ENCODE measurements at places on chromosomes 4 and X.
A peak's percentile ranks its signal among the peaks of the same experiment; 100 is the strongest.

GRCh38 chr4:189129044-189129694, 811.5 kb upstream of the FRG1 start:
- no peak for DNase-seq

DNA sequence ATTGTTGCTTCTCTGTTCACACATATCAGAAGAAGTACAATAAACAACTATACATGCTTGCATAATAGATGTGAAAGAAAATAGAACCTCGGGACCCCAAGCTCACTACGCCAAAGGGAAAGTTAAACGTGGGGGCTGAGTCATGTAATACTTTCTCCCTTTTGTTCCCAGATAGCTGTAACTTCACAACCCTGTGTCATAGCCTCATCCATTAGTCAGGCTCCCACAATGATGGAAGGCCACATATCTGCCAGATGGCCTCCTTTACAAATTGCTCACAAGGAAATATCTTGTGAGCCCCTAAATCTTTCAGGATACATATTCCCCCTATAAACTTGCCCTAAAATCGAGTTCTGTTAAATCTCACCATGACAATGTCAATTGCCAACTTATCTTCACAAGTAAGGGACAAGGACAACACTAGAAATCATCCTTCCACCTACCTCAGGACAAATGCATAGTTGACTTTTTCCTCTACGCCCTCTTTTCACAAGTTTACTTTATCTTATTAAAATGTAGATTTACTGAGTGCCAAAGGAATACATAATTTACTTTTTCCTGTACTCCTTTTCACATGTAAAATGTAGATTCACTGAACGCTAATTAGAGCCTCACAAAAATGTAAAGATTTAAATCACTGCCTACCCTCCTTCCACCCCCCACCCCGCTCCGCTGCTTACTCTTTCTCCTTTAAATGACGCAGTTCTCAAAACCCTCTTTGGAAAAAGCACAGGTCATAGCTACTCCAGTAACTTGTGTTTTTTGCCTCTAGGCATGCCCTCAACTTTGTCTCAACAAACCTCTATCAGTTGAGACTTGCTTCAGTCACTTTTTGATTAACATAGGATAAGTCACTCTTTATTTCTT, 477.1 kb downstream of the DTHD1 start:
- DNase-seq = no peak

GRCh38 chrX:74449937-74450330, 28.6 kb downstream of the SLC16A2 start:
- DNase-seq = no peak

DNA sequence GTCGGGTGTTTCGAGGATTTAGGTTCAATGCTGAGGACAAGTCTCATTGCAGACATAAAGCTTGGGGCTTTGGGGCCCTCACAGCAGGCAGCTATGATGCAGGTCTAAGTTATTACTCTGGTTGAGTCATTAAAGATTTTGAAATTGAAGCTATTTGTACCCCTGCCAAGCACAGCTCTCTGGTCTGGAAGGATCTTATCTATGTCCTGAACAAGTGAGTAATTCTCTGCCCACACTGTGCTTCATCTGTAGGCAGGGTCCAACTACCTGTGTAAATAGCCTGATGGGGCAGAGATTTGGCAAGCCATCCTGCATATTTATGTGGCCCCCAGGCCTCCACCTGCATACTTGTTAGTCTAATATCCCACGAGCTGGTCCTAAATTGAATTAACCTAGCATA, 41.4 kb upstream of the MAGEA4 start:
- DNase-seq = no peak

- no peak for DNase-seq
Observed at GRCh38 chrX:141760761-141761160, 62.2 kb upstream of the SPANXD start.

GRCh38 chr4:41509451-41509866, 28.5 kb upstream of the LIMCH1 start:
- DNase-seq = no peak

DNA sequence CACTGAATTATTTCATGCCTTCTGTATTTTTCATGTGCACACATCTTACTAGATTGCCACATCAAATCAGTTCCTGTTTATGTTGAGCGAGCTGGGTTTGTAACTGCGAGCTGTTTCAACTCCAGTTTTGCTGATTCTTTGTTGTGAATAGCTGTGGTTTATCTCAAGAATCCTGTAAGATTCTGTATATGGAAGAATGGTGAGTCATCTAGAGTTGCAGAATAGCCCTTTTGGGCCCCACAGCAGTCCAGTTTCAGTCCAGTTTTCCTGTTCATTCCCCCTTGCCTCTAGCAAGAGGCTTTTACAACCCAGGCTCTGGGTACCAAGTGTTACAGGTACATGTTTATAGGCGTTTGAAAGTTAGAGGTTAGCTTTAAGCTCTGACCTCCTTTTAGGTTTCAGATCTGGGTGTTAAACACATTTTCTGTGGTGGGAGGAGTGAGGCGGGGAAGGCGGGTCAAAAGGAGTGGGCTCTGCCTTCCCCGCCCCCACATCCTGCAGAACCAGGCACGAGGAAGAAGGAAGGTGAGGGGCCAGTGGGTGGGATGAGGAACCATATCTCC, 32.7 kb downstream of the TBC1D14 start:
- DNase-seq = peak; percentile 17

DNA sequence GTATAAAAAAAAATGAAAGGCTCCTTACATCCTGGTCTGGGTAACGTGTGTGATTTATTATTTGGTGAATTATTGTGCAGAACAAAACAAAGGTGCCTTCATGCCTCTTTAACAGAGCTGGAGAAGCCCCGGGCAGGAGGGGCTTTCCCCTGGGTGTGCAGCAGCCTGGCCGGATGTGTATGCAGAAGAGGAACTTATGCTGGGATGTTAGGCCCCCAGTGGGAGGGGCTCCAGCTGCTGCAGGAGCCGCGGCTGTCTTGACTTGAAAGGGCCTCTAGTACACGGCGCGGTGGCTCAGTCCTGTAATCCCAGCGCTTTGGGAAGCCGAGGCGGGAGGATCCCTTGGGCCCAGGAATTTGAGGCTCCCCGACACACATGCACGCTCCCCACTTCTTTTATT, 16.0 kb downstream of the CCNQ start:
- DNase-seq = peak; percentile 75

- DNase-seq = no peak
Observed at GRCh38 chr4:169229571-169230028, 41.2 kb downstream of the SH3RF1 start.

- DNase-seq = no peak
Observed at GRCh38 chrX:2689773-2690666, 1.1 kb upstream of the CD99 start.

DNA sequence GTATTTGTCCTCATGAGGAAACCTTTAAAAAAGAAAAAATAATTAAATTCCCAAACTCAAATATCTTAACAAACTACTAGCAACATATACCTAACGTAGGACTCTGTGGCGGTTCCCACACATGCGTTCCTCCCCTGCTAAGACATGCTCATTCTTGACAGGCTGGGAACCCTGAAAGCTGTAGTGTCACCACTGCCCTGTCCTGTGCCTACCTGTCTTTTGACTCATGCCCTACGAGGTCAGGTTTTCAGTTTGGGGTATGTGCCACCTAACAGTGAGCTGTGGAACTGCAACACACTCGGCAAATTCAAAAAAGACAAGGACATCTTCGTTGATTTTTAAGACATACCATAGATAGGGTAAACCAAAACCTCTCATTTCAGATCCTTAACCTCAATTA, 17.8 kb downstream of the IDS start:
- DNase-seq = no peak

DNA sequence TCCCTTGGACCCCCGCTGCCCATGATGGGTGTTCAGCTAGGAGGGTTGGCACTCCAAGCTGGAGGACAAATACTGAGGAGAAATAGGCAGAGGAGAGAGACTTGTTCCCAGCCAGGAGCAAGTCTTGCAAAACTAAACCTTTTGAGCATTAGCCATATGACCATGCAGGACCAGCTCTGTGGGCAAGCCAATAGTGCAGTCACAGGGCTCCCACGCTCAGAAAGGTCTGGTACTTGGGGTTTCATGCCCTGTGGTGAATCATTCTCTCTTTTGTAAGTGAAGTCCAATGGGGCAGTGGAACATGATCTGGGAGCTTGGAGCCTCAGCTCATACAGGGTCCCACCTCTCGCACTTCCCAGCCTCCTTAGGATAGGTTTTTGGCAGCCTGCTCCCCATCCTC, 300.9 kb downstream of the BCOR start:
- DNase-seq = no peak

- no peak for DNase-seq
Observed at GRCh38 chrX:35726176-35726575, 72.0 kb upstream of the MAGEB16 start.

GRCh38 chr4:2702361-2702760, 53.8 kb downstream of the TNIP2 start:
- no peak for DNase-seq

DNA sequence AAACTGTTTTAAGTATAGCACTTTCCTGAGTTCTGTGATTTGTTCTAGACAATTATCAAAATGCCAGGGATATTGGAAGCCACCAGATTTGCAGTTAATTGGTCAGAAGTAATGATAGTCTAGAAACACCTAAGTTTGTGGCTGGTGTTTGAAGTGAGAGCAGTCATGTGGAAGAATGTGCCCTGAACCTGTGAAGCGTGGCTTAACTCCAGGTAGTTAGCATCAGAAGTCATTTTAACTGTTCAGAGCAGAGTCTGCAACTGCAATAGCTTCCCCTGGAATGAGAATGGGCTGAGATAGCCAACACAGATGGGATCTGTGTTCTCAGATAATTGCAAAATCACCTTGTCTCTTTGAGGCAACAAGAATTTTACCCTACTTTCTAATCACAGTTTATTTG, 255.1 kb upstream of the GK2 start:
- DNase-seq = no peak

GRCh38 chr4:106343865-106344646, 24.5 kb downstream of the GIMD1 start:
- DNase-seq = no peak

DNA sequence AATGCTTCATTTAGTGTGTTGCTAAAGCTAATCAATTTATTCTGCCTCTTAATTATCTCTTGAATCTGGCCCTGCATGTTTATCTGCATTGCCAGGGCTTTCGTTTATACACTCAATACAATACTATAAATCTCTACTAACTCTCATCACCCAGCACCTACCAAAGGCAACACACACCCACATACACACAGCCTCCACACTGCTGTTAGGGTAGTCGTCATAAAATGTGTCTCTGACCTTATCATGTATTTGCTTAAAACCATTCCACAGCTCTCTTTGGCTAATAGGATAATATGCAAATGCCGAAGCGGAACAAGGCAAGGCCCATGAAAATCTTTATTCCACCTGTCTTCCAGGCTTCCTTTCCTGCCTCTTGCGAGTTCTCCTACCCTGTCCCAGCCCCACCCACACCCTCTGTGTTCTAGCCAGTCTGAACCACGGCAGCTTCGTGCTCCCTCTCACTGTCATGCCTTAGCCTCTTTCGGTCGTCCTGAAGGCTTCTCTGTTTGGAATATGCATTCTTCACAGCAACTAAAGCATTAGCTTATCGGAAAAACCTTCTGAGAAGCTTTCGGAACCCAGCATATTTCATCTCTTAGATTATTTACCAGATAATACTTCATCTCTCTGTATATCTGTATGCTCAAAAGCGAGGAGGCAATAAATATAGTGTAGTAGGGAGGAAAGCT, 333.5 kb downstream of the TENM3 start:
- no peak for DNase-seq

GRCh38 chr4:13524504-13525243, 19.6 kb downstream of the NKX3-2 start:
- no peak for DNase-seq

DNA sequence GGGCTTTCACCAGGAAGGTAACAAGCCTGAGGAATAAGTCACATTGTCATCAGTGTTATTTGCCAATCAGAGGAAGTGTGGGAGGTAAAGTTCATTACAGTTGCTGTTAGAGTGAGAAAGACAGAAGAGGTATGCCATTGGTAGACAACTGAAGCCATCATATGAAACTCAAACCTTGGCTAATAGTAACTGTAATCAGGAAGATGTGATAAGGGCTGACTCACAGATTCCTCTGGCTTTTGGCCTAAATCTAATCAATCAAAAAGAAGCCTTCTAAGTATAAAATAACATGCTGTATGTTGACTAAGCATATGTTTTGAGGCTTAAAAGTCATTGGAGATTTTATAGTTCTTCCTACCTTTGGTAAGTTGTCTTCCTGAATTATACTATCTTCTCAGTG, 242.8 kb downstream of the PCDH7 start:
- no peak for DNase-seq

- peak; percentile 28 for DNase-seq
Observed at GRCh38 chrX:3748052-3748559, 34.7 kb upstream of the PRKX start.

DNA sequence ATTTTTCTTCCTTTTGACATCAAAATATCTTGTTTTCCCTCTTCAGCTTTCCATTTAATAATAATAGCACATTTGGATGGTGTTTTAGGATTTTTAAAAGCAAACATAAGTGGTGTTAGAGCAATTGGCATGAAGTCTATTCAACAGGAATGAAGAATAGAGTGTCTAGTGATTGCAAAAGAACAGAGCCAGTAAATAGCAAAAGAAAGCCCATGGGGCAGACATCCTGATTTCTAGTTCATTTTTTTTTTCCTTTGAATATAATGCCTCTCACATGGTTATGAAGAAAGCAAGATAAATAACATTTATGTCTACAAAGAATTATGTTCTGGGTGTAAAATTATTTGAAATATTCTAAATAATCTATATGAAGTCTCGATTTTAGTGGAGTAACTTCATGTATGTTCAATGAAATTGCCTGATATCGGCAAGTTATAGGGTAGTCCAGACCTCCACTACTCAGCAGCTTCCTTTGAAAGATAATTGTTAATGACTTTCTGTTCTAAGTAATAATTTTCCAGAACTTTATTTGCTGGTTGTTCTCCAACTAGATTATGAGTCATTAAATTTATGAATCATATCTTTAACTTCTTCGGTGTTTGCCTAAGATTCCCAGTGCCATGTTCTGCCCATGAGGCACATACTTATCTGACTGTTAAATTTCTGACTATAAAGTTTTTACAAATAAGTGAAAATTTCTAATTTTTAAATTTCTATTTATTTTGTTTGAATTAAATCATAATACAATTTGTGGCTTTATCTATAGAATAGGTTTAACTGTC, 587.9 kb downstream of the TLL1 start:
- no peak for DNase-seq

- DNase-seq = peak; percentile 41
Observed at GRCh38 chr4:78612398-78613178, 61.0 kb downstream of the ANXA3 start.

- no peak for DNase-seq
Observed at GRCh38 chr4:35690271-35690670, 554.0 kb downstream of the ARAP2 start.

All from GDM1 (cell line).